Ovary (tissue), 10 donors: ENCODE measurements at places on chromosomes 11 and 22.

DNA sequence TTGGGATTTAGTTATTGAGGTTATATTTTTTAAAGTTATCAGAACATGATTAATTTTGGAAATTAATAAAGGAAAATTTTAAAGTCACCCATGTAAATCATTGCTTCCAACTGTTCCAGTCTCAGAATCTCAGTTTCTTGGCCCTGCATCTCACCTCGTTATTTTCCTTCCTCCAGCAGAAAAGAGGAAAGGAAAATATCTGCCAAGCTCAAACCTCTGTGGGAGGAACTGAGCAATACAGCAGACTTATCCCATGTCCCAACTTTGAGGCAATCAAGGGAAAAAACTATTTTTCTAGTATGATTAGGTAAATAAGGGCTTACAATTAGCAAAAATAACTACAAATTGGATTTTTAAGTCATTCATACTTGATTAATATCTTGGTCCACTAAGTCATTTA lies 30.1 kb downstream of the ELMOD1 start:
- no peak for DNase-seq

- DNase-seq, result no peak
Observed at GRCh38 chr11:95132956-95133355, 43.3 kb downstream of the ENDOD1 start.

GRCh38 chr22:23065495-23066122 lies 4.7 kb upstream of the GNAZ start:
- DNase-seq, result peak; percentile 8

DNA sequence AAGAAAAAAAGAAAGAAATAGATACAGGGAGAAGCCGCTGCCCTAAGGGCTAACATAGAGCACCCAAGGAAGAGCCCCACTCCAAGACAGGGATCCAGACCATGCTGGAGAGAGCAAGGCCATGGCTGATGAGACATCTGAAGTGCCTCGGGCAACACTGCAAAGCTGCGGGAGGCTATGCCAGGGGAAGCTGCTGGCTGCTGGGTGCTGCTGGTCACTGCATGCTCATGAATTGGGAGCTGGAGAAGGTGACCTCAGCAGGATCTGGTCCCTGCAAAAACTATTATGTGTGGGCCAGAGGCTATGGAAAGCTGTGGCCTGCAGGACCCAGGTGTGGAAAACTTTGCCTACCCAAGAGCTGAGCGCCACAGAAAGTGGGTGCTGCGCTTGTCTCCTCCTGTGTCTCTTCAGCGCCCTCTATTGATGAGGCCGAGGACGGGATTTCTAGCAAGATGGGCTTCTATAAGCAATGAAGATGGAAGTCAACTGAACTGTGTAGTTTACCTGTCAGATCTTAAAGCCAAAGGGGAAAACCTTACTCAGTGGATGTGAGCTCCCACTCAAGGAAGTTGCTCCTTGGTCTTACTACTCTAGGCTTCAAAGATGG lies 17.3 kb upstream of the SLC29A2 start:
- peak; percentile 36 for DNase-seq

DNA sequence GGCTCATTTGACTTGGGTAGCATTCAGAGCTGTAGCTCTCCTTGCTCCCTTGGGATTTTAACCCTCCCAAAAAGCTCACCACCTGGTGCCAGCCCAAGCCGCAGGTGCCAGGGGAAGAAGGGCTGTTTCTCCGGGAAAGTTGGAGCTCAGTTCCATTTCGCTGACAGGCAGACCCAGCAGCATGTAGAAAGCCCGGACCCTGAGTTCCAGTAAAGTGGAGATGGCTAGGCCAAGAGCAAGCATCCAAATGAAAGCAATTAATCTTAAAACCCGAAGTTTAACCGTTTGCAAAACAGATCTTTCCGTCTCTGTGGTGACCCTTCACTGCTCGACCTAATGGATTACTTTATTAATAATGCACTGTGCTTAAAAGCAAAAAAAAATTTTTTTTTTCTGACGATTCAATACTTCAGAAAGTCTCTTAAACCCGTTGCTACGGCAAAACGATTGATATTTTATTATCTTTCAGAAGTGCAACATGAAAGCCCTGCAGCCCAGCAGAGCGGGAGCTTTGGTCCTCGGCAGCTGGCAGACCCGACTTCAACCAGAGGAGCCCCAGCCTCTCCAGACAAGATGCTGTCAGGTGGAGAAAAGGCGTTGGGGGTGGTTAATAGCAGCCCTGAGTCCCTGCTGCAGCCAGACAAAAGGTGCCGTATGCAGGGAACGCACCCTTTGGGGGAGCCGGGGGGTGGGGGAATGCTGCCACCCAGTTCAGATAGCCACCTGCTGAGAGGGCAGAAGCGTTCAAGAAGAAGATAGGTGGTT lies 3.3 kb downstream of the LMO1 start:
- DNase-seq, result no peak

- no peak for DNase-seq
Observed at GRCh38 chr11:33920838-33921613, 29.1 kb upstream of the LMO2 start.

GRCh38 chr22:38167988-38168407 lies 13.6 kb downstream of the PLA2G6 start:
- no peak for DNase-seq

- peak; percentile 12 for DNase-seq
Observed at GRCh38 chr11:108871152-108871551, 206.3 kb downstream of the DDX10 start.

DNA sequence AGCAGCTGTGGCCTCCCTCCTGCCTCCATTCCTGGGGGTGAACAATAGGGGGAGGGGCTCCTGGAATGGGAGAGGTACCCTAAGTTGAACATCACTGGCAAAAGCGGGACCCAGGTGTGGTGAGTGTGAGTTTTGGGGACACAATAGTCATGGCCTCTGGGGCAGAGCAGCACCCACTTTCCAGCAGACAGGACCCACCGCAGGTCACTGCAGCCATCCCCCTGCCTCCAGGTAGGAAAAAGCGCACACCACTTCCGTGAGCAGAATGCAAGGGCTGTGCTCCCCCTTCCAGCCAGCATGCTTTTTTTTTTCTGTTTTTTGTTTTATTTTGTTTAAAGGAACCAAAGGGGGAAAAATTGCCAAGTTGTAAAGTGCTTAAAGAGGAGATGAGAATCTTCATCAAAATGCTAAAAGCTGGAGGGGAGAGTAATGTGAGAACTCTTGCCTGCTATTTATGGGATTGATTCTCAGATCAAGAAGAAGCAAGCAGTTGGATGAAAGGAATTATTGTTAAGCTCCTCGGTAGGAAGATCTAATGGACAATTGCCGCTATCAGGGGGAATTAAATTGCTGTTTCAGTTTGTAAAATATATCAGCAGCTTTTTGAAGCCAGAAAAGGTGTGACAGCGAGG lies 152.9 kb downstream of the FEZ1 start:
- DNase-seq, result no peak

DNA sequence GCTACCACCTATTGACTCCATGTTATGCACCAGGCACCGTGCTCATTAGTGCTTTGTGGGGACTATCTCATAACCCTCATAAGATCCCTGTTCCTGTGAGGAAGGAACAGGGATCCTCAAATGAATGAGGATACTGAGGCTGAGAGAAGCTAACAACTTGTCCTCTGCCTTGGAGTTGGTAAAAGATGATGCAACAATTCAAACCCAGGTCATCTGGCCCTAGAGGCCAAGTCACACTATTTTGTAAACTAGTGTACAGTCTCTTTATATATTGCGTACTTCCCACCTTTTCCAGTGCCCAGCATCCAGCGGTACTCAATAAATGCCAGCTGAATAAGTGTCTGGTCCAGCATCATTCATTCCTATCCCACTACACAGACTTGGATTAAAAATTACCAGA lies 92.6 kb downstream of the RCN1 start:
- DNase-seq, result no peak

- DNase-seq, result no peak
Observed at GRCh38 chr22:35997438-35997837, 31.2 kb downstream of the RBFOX2 start.
